ENCODE measurements at places on chromosomes 4 and X.

DNA sequence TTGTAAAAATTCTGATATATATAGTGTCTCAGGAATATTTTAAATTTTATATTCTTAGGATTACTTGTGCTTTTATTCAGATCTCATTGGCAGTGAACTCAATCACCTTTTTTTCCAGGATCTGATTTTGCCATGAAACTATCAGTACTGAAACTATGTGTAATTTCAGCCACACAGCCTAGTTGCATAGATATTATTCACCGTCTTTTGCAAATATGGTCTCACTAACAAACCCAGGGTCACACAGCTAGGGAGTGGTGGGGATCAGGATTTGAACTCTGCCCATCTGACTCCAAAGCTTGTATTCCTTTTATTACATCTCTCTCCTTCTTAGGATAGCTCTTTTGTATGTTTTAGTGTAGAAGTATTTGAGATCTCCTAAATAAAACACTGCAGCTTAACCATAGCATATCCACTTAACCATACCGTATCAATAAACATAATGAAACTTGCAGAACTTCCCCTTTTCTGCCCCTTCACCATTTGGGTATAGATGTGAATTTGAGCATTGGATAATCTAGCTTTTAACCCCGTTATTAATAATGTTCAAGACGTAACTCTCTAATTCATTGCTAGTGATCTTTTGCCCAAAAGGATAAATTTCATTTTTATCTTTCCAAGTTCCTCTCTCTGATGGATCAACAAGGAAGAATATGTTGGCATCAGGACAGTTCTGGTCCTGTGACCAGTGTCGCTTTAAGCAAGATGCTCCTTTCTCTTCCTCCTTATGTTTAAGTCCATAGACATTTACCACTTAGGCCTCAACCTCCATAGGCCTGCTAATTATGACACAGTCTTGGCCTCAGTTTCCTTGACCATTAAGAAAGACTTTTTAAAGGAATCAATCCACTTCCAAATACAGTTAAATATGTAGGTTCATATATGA is 74.6 kb downstream of the RAPGEF2 start:
- no peak for DNase-seq

DNA sequence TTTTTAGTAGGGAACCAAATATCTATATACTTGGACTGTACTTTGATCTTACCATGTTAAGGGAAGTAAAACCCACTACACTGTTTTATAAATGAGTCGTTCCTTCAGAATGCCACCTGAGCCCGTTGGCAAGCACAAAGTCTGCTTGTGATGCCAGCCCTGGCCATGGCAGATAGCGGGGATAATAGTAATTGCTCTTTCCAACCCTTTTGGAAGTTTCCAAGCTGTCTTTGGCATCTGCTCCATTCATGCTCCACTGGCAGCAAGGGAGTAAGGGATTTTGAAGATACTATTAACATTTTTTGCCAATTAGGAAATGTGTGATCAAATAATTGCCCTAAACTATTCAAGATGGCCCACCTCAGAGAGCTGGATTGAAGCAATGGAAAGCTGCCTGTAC is 689.2 kb upstream of the SLIT2 start:
- no peak for DNase-seq

GRCh38 chr4:30753316-30753715 is 33.1 kb downstream of the PCDH7 start:
- DNase-seq: no peak

DNA sequence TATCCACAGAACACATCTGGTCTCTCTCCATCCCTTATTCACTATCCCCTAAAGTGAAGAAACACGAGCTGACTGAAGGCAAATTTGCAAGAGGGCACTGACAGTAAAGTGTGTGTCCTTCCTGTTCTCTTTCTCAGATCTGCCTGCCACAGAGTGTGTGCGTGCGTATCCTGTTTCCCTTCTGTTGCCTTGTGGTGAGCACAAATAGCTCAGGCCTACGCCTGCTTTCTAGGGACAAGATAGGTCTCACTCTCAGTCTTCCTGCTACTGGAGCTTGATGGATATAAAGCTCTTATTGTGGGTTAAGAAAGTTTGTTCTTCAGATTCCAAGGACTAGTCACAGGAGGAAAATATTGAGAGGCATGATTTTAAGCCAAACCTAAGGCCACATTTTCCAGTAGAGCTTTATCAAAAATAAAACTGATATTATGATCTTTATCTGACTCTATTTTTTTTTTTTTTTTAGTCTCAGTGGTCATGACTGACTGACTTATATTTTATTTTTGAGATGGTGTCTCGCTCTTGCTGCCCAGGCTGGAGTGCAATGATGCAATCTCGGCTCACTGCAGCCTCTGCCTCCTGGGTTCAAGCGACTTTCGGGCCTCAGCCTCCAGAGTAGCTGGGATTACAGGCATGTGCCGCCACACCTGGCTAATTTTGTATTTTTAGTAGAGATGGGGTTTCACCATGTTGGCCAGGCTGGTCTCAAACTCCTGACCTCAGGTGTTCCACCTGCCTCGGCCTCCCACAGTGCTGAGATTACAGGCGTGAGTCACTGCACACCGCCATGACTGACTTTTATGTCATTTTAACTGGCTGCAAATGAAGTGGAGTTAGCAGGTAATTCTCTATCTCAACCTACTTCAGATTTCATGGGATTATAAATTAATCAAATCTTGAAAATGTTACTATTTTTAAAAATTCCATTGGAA is 140.3 kb upstream of the SH3RF1 start:
- DNase-seq: no peak

DNA sequence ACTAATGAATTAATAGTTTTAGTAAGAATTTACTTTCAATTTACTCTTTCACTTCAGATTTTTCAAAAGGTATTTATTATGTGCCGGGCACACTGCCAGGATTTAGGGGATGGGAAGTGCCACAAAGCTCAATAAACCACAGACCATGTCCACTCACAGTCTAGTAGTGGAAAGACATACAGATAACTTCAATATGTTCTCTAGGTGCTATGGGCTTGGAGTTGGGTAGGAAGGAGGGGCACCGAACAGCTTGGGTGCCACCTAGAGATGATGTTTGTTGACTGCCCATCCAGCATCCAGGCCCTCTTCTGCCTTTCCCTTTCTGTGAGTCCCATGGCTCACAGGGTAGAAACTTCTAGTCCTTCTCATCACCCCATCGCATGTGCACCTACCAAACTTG is 17.8 kb downstream of the MFAP3L start:
- no peak for DNase-seq

GRCh38 chr4:20926529-20926928 is 226.3 kb downstream of the PACRGL start:
- no peak for DNase-seq

- DNase-seq: peak; percentile 90
These were observed at the start of gene AFF1 for GRCh38 chr4:86934771-86935565. Gene AFF1, plus strand, starts transcription at chr4:86935011. Its CDS starts 13,523 bp downstream, at chr4:86948534.

DNA sequence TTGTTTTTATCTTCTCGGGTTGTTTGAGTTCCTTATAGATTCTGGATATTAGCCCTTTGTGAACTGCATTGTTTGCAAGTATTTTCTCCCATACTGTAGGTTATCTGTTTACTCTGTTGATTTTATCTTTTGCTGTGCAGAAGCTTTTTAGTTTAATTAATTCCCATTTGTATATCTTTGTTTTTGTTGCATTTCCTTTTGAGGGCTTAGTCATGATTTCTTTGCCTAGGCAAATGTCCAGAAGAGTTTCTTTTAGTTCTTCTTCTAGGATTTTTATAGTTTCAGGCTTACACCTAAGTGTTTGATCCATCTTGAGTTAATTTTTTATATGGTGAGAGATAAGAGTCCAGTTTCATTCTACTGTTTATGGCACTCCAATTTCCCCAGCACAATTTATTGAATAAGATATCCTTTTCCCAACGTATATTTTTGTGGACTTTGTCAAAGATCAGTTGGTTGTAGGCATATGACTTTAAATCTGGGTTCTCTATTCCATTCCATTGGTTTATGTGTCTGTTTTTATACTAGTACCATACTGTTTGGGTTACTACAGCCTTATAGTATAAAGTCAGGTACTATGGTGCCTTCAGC is 54.3 kb downstream of the EGF start:
- DNase-seq: no peak

- DNase-seq: no peak
These were observed 128.7 kb upstream of the PJA1 start for GRCh38 chrX:69293776-69294601.

GRCh38 chr4:10530137-10530786 is 73.0 kb upstream of the ZNF518B start:
- DNase-seq: no peak

GRCh38 chr4:113008716-113009115 is 40.7 kb upstream of the ANK2 start:
- no peak for DNase-seq

DNA sequence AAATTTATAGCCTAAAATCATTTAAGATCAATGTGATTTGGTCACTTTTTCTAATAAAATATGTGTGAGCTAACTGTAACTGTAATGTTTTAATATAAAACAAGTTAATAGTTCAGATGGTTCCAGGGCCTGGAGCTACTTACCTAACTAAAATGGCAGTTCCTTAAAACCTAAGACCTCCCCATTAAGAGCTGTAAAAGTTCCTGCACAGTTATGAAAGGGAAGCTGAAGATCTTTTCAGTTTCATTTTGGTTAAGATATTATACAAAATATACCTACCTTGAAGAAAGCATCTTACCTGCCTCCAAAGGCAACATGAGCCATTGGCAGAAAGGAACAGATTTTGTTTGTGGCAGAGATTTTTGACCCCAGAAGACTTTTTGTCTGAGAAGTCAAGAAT is 30.1 kb downstream of the HPF1 start:
- DNase-seq: no peak

DNA sequence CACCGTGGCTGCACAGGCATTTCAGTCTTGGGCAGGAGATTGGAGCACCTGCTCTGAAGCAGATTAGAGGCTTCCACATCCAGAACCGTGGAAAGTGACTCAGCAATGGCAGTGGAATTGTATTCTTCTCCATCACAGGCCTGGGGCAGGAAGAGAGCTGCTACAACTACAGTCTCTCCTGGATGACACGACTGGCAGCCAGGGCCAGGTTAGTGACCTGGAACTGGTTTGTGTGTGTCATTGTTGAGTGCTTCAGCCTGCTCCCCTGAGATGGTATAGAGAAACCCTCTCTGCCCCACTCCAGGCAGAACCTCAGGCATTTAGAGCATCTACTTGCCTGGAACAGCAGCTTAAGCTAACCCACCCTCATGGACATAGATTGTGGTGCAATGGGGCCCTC is 596.5 kb upstream of the INTU start:
- DNase-seq: no peak

DNA sequence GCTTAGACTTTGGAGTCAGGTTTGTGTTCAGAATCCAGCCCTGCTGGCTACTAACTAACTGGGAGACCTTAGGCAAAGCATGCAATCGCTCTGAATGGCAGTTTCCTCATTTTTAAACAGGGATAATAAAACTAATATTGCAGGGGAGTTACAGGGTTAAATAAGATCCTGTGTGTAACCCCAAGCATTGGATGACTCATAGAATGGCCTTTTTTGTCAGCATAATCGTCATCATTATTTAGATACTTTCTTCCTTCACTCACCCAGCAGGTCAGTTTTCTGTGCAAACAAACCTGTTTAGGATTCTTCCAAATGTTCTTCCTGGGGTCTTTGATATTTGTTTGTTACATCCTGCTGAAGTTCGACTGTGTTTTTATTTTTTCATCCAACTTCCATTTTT is 208.2 kb downstream of the EVC2 start:
- no peak for DNase-seq

GRCh38 chrX:34631479-34632220 is 25.4 kb downstream of the TMEM47 start:
- DNase-seq: no peak

- no peak for DNase-seq
These were observed 278.9 kb upstream of the GATB start for GRCh38 chr4:152039691-152040090.

DNA sequence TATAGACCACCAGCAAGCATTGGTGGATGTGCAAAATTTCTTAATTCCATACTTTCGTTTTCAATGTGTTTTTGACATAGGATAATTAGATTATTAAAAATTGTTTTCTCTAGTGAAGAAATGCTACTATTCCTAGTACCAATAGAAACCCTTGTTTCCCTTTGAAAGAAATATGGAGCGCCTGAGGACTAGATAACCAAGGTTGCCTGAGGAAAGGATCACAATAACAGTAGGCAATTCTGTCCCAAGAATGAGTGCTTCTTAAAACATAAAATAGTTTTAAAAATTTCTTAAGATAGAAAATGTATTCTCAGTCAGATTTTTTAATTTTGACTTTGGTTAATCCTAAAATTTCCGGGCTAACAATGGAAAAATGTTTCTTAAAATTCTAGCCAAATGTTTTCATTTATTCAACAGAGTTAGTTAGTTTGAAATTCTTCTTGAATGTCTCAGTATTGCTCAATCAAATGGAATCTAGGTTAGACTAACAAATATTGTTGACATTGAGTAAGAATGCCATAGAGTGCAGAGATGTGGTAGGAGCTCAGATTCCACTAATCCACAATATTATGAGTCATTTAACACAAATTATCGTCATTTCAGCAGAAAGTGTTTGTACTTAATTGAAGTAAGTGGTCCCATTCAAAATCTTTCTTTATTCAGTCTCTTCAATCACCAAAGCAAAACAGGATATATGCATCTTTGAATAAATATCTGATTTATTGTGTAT is 666.0 kb downstream of the GRID2 start:
- no peak for DNase-seq

GRCh38 chr4:5050520-5051277 is 581 bp upstream of the STK32B start:
- peak; percentile 61 for DNase-seq

DNA sequence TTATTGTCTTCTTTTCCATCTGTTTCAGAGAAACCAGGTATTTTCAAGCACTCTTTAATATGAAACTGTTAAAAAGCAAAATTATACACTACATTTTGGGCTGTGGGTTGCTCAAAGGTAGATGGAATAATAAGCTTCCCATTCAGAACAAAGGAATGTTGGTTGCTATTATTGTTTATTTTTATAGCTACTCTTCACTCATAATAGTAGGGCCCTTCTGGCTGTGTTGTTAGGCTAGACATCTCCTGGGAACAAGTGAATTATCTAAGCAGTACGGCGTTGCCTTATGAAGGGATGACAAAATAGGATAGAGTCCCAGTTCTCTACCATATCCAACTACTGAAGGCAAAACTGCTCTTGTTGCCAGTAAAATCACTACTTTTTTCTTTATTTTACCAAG is 34.2 kb downstream of the TENM3 start:
- DNase-seq: no peak

DNA sequence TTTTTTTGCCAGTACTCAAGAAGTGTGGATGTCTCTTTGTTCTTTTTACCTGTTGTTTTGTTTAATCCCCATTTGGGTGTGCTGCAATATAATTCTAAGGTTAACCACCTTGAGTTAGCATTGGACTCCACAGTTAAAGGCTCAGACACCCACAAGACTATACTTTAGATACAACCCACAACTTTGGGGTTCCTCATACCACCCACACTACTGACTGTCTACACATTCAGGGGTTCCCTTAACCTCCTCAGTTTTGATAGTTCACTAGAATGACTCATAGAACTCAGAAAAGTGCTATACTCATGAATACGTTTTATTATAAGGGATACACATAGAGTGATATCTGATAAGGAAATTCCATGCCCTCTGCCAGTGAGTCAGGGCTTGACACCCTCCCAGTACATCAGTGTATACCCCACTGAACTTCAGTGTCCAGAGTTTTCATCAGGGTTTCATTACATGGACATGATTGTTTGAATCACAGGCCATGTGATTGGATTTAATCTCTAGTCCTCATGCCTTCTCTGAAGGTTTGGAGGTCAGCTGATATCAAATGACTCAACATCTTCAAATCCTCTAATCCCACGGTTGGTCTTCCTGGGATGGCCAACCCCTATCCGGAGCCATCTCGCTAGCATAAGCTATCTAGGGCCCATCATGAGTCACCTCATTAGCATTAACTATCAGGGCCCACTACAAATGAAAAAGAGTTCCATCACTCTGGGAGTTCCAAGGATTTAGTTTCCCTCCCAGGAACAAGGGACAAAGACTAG is 357.7 kb upstream of the EMCN start:
- DNase-seq: no peak
